ENCODE measurements at places on chromosomes 11 and 22.

DNA sequence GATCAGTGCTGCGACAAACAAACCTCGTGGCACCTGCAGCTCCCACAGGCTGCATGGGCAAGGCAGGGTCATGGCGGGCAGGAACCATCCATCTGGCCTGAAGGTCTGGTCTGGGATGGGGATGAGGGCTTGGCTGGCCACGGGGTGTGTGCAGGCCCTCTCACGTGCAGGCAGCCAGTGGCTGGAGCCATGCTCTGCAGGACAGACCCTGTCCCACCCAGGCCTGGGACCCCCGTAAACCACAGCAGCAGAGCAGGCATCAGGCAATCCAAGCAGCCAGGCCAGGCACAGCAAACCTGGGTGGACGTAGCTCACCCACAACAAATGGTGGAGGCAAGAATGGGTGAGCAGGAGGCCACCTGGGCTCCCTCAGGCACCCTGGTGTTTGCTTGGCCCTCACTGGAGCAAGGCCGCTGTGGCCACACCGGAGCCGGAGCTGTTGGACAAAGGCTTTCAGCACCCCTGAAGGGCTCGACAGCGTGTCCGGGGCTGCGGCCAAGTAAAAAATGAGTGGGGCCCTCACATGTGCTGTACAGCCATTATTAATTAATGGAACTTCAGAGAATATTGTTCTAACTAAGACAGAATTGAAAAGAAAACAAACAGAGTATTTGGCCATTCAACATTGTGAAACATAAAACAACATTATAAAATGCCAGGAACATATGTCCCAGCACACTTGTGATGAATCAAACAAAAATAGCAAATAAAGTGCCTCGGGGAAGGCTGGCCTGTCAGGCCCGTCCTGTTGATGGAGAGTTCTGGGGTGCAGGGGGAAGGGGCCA, 24.0 kb upstream of the GNB1L start:
- no peak for DNase-seq

DNA sequence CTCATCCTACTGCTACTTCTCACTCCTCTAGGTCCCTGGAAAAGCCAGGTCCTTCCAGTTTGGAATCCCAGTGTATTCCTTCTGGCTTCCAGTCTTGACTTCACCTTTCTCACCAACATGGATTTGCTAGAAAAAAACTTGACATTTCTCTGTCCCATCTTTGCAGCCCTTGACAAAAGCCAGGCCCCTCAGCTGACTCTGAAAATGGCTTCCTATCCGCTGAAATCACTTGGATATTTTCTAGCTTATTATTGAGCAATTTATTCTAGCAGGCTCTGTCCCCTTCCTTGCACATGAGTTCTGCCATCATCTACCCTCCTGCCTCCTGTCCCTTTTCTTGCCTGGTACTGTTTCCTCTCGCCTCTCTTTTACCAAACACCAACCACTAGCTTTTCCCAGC, 427.2 kb downstream of the BUD13 start:
- DNase-seq: no peak

DNA sequence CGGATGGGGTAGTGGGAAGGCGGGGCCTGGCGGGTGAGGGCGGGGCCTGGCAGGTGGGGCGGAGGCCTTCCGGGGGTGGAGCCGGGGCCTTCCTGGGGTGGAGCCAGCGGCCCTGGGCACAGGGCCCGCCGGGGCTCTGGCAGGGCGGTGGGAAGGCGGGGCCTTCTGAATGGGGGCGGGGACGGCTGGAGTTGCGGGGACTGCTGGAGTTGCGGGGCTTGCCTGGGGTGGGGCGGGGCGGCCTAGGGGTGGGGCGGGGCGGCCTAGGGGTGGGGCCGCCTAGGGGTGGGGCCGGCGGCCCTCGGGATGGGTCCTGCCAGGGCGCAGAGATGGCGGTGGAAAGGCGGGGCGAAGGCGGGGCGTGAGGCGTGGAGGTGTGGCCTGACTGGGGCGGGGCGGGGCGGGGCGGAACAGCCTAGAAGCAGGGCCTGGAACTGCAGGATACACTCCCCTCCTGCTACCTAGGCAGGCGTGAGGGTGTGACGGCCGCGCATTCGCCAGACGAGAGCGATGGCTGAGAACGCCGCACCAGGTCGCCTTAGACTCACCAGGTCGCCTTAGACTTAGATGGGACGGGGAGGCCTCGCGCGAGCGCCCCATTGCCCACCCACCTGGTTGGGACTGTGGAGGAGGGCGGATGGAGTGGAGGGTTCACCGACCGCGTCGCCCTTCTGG, 19.3 kb downstream of the RRP7A start:
- DNase-seq: peak; percentile 41

- no peak for DNase-seq
Measured at GRCh38 chr11:104844451-104844850, 53.8 kb downstream of the CASP12 start.

DNA sequence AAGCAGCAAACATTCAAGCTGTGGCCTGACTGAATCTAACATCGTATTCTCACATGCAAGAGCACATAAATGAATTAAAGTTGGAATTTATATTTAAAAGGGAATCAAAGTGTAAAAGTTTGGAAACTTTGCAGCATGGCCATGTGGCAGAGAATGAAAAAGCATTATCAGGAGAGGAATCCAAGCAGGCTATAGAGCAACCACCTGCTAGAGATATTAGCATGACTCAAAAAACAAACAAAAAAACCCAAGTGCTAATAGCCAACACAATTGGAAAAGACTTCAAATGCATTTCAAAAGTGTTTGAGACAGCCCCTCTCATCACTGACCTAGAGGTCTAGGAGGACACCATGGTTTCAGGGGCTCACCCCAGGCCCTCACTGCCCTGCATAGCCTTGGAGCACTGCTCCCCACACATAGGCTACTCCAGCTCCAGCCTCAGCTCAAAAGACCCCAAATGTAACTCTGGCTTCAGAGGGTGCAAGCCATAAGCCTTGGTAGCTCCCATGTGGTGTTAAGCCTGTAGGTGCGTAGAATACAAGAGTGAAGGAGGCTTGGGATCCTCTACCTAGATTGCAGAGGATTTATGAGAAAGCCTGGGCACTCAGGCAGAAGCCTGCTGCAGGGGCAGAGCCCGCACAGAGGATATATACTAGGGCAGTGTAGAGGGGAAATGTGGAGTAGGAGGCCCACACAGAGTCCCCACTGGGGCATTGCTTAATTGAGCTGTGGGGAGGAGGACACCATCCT, 1.7 kb upstream of the KRTAP5-7 start:
- DNase-seq: no peak

DNA sequence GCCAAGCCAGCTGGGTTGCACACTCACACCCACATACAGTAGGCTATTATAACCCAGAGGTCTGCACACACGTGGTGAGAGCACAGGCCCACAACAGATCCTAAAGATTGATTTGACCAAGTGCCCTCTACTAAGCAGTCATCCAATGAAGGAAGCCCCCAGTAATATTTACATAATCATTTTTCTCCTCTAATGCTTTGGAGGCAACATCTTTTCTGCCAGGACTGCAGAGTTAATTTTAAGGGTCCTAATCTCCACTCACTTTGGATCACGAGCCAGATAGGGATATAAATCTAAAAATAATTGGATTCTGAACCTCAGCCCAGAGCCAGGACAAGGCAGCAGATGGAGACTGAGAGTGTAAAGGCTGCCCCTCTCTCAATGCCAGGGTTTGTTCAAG, 49.1 kb upstream of the MTNR1B start:
- DNase-seq: no peak

- DNase-seq: no peak
Measured at GRCh38 chr11:74321487-74322188, 10.2 kb upstream of the P4HA3 start.

DNA sequence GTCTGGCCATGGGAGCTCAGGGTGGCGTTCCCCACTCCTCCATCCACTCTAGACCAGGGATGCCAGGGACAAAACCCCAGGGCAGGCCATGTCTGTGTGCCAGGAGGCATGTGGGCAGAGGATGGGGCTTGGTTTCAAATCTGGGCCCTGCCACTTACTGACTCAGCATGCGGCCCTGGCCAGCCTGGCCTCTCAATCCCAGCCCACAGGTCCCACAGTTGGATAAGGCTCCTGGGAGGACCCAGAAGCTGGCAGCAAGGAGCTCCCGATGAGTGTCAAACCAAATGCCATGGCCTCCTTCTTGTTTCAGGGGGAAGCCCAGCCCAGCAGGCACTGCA, 1290.4 kb downstream of the BRD1 start:
- DNase-seq: no peak

- DNase-seq: no peak
Measured at GRCh38 chr11:1165256-1166041, 7.7 kb downstream of the MUC5AC start.

- no peak for DNase-seq
Measured at GRCh38 chr11:64742889-64743590, 902 bp downstream of the RASGRP2 start.

DNA sequence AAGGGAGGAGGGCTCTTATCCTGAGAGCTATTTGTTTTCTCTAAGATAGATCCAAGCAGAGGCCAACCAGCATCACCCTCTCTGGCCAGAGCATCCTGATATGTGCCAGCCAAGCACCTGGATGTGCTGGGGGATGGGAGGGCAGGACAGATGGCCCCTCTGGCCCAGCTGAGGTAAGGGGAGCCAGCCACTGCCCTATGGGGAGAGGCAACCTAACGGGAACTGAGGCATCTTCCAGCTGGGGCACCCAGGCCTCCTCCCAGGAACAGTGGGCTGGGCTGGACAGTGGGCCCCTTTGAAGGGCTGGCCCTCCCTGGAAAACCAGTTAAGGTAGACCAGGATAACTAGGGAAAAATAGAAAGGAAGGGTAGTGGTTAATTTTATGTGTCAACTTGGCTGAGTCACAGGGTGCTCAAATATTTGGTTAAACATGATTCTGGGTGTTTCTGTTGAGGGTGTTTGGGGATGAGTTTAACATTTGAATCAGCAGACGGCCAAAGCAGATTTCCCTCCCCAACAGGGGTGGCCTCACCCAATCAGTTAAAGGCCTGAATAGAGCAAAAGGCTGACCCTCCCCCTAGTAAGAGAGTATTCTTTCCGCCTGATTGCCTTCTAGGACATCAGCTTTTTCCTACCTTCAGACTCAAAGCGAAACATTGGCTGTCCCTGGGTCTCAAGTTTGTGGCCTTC, 595.1 kb downstream of the BUD13 start:
- DNase-seq: no peak

- no peak for DNase-seq
Measured at GRCh38 chr11:111814557-111815320, 48.5 kb upstream of the PPP2R1B start.

- no peak for DNase-seq
Measured at GRCh38 chr11:32366666-32367065, 68.7 kb downstream of the WT1 start.

- DNase-seq: no peak
Measured at GRCh38 chr11:73186294-73186850, 31.7 kb upstream of the P2RY2 start.
